Stimulated activated CD8-positive, alpha-beta memory T cell treated with anti-CD3 and anti-CD28 coated beads, Interleukin-12 subunit alpha, Interleukin-12 subunit beta, amount 100 ng/mL, for 1 hour (primary cell): ENCODE measurements at places on chromosomes 5 and 9.

DNA sequence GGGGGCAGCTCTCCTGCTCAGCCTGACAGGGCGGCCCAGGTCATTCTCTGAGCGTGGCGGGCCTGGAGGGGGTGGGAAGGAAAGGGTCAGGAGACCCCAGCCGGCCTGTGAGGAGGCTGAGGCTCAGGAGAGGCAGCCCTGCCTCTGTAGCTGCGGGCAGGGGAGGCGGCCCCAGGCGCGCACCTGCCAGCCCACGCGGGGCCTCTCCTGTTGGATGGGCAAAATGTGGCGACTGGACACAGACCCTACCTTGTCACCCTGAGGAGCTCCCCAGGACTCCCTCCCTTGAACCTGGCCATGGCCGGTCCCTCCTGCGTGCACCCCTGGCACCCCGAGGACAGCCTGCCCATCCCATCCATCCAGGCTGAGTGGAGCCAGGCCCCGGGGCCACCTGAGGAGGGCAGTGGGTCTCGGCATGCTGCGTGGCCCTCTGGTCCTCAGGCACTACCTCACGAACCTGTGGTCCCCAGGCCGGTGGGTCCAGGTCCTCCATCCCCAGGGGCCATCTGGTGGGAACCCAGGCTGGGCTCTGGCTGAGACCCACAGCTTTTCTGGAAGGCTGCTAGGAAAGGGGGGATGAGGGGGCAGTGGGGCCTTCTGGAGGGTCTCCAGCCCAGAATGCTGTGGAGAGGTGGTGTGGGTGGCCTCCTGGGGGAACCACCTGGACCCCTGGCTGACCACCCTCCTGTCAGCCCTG is 15.1 kb upstream of the NRARP start:
- DNase-seq: no peak

- DNase-seq: no peak
Observed at GRCh38 chr5:126460459-126460858, 37.2 kb downstream of the GRAMD2B start.

GRCh38 chr9:7342229-7342628 is 457.3 kb downstream of the DMAC1 start:
- no peak for DNase-seq

DNA sequence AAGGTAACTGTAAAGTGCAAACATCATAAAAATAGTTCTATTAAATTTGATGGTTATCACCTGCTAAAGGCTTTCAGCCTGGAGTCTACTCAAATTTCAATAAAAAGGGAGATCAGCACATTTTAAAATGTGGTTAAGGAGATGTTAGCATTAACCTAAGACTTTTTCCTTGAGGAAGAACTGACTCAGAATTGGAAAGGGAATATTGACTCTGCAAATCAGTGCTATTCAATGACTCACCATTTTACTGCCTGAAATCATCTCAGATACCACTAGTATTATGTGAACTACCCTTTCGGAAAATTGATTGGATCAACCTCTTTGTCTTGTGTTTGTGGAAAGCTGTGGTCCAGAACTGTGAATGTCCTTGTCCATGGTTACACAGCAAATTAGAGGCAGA is 113.3 kb downstream of the ADRB2 start:
- DNase-seq: no peak

- no peak for DNase-seq
Observed at GRCh38 chr5:150347003-150347402, 10.5 kb upstream of the TCOF1 start.

DNA sequence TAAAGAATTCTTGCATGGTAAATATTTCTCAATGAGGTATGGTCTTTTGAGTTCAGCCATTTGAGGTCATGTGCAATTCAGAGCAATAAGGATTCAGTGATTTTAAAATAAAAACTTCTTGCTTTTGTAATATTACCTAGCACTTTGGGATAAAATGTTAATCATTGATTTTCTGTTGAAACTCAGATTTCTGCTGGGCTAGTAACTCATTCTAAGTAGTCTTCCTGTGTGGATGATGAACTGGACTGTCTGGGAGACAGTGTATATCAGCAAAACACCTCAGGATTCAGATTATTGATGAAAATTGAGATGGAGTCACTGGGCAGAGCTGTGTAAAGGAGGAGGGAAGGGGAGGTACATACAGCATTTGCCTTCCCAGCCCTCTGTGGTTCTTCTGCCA is 10.8 kb upstream of the PSAT1 start:
- no peak for DNase-seq

DNA sequence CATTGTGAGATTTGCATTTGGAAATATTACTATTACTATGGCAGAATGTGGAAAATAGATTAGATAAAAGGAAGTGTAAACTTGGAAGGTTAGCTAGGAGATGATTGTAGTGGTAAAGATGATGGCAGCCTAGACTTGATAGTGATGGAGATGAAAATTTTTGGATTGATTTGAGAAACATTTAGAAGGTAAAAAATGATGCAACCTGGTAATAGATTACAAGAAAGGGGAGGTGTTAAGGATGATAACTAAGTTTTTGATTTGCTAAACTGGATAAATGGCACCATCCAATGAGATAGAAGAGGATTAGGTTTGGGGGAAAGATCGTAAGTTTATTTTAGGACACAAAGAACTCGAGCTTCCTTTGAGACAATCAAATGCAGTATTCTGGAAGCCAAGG is 8.9 kb upstream of the SLC30A5 start:
- no peak for DNase-seq

DNA sequence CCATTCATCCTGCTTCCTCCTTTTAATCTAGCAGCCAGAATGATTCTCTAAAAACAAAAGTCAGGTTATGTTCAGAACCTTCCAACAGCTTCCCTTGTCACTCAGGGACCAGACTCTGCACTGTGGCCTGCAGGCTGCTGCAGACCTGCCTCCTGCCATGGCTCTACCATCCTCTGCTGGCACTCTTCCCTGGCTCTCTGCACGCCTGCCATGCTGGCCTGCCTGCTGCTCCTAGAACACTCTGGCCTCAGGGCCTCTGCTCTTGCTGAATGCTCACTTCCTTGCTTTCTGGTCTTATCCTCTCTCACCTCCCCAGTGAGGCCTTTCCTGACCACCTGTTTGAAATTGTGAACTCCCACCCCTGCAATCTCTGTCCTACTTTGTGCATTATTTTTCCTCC is 149.4 kb downstream of the CD180 start:
- no peak for DNase-seq

DNA sequence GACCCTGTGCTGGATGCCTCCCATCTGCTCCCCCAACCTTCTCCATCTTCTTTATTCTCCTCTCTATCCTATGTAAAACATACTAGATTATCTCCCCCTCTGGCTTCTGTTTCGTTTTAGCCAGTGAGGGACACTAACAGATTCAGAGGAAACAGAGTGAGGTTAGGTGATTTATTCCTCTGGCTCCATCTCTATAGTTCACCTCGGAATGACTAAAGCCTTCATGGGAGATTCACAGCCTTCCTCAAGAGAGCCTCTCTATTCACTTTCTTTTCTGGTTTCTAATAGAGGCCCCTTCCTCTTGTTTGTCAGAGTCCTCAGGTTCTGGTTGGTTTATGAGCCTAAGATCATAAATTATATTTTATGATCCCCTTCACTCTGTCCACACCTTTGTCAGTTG is 633.1 kb upstream of the TYRP1 start:
- no peak for DNase-seq

DNA sequence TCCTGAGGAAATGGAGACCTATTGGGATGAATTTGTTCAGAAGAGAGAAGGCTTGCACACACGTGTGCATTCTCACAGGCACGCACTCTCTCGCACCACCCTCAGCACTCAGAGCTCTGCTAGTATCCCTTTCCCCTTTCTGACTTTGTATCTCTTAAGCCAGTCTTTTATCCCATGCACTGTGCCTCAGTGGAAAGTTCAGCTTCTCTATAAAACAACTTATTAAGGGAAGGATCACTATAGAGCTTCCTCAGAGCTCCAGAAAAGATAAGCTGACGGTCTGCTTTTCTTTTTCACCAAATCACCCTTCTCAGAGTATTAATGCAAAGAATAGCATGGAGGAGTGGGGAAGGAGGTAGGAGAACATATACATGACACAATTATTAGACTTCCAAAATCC is 207.8 kb downstream of the ENC1 start:
- no peak for DNase-seq

DNA sequence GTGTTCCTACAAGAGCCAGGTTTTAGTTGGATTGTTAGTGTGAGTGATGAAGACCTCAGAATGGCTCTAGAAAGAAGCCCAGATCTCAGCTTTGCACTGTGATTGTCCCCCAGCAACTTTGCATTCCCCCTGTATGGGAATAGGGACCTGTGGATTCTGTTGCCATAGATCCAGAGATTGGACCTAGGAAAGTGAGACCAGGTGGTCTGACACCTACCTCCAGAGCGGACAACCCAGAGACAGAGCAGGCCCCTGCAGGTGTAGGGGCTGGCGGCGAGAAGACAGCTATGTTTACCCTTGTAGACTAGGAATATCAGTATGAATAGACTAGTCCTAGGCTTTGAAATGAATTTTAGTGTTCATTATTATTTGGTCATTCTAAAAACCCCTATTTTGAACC is 53.6 kb downstream of the IRF1 start:
- no peak for DNase-seq

DNA sequence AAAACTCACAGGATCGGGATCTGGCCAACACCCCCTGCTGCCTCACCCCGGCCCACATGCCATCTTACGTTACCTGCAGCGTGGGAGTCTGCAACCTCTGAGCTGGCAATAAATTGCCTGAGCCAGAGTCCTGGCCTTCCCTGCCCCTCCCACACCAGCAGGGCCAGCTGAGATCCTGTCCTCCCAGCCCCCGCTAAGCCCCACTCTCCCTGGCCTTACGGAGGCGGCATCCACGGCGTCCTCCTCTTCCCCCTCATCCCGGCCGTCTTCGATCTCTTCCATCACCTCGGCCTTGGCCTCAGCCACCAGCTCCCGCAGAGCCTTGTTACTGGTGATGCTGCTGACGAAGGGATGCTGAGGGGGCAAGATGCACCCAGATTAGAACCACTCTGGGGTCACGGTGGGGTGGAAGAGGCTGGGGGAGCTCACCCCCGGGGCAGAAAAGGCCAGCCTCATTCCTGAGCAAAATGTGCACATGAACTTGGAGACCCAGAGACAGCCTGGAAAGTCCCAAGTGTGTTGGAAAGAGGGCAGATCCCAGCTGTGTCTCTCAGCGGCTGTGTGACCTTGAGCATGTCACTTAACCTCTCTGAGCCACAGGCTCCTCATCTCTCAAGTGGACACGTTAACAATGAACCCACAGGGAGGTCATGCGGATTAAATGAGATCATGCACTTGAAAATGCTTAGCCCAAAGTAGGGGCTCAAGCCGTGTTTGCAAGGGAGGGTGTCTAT is 89.9 kb upstream of the FBXW11 start:
- no peak for DNase-seq

DNA sequence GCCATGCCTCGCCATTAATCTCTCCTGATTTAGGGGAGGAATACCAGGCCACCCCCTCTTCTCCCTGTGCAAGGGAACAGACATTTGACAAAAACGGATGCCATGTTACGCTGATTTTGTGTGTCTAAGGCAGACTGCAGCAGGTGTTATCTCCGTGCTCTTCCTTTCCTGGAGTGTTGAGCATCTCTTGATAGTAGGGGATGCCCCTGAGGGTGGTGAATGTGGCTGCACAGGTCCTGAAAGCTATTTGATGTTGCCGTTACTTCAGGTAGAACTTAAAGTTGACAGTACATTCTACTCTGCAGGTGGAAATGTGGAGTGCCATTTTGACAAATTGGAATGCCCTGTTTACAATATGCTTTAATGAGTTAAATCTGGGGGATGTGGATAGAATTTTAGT is 21.5 kb downstream of the TENT4A start:
- no peak for DNase-seq

- no peak for DNase-seq
Observed at GRCh38 chr9:24127519-24127918, 301.5 kb upstream of the ELAVL2 start.

DNA sequence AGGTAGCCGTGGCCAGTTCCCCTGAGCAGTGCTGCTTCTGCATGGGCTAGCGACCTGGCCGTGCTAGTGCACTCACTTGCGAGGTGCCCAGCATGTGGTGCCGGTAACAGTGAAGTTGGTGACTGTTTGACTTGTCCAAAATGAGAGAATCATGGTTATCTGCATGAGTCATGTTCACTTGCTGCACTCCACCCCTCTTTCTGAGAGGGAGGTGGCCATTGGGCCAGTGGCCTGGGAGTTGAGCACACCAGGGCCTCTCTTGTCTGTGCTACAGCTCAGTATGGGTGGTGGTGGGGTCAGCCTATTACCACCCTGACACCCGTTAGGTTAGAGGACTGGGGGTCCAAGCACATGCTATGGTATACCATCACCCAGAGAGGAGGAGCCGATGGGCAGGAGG is 55.4 kb upstream of the GARNL3 start:
- no peak for DNase-seq

GRCh38 chr5:14850419-14851049 is 21.0 kb downstream of the ANKH start:
- DNase-seq: no peak

DNA sequence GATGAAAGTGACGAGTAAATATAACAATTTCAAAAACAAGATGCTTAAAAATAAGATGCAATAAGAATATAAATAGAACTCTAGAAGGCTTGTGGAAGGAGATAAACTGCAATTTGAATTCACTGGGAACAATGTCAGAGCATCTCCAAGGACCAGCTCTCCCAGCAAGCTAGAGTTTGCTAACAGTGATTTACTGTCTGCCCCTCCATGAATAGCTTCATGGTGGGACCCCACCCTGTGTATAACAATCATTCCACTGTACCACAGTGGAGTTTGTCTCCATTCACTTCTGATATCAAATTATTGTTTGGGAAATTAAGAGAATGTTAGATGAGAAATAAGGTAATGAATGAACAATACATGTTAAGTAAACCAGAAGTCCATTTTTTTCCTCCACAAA is 7.3 kb upstream of the SEMA6A start:
- DNase-seq: no peak

GRCh38 chr9:91896513-91897121 is 53.4 kb downstream of the ROR2 start:
- no peak for DNase-seq

- DNase-seq: no peak
Observed at GRCh38 chr5:19169426-19169825, 818.6 kb downstream of the CDH18 start.

DNA sequence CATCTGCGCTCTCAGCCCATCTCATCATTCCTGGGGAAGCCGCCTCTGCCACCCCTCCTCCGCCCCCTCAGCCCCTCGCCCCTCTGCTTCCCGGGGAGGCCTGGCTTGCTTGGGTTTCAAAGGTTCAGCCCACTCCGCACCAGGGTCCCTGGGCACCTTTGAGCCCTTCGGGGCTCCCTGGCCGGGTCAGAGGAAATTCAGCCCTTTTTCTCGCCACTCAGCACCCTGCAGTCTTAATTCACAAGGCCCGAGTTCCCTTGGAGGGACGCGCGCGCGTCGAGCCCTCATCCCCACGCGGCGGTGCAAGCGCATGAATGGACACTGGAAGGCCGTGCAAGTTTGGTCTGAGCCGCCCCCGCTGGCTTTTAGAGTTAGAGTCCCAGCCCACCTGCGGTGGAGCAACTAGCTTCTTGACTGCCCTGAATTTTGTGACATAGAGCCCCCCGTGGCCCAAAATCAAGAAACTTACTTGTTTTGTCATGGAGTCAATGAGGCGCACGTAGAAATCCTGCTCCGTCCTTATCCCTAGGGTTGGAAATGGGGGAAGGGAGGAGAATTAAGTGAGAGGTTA is 4.5 kb downstream of the EBF1 start:
- DNase-seq: no peak
